ENCODE measurements at places on chromosomes 3 and 15.

- no peak for DNase-seq
Observed at GRCh38 chr15:44654858-44655257, 8.6 kb downstream of the SPG11 start.

DNA sequence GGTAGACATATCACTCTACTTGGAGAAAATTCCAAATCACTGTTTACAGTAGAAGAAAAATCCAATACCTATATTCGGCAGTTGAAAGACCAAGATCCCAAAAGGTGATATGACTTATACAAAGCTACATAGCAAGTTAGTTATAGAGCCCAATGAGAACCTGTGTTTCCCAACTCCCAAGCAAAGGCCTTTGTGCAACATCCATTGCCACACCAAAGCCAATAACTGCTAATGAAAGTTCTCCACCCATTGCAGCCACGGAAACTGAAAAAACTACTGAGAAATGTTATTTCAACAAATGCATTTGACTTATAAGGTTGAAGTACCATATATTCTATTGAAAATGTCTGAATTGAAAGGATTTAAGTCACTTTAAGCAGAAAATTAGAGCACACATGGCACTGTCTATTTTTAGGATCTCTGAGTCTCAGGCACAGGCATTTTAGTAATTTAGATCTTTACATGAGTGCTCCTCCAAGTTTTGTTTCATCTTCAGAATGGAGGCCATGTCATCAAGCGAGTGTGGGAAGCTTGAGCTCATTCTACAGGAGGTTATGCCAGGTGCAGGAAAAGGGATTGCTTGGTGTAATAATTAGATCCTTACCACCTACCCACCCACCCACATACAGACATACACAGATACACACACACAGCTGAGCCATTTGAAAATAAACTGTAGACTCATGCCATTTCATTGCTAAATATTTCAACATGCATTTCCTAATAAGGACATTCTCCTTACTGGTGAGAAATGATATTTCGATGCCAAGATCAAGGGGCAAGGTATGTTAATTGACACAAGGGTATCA lies 19.7 kb upstream of the ANO10 start:
- DNase-seq = no peak

DNA sequence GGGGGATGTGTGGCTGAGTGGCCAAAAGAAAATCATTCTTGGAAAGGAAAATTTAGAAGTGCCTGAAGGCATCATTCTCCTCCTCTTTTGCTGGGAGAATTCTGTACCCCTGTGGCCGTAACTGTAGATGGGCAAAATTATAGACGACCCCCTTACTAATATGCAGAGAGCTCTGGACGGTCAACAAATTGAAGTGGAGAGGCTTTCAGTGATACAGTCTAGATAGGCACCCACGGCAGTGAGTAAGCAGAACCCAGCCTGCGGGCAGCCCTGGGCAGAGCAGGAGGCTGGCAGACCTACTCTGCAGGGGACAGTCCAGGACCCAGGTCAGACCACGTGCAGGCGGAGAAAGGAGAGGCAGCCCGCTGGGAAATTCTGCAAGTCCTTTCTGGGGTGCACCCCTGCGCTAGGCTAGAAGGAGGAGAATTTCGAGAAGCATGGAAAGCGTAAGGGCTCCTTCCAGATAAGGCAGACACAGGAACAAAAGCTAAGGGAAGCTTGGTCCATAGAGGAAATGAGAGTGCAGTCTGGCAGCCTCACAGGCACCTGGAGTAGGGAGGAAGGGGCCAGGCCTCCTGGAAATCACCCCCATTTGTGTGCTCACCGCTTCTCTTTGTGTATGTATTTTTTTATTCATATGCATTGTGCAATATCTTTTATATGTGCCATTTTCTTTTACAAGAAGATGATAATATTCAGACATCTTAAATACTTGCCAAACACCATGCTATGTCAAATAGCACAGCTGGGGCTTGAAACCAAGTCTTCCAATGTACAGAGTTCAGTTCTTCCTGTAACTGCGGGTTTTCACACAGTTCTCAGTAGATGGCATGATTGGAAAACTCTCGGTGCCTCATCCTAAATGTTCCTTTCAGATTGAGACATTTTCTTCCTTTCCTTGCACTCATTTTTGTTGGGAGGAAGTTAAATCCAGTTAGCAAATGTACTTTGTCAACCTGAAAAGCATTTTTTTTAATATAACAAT lies 40.2 kb downstream of the LRRK1 start:
- DNase-seq = no peak

DNA sequence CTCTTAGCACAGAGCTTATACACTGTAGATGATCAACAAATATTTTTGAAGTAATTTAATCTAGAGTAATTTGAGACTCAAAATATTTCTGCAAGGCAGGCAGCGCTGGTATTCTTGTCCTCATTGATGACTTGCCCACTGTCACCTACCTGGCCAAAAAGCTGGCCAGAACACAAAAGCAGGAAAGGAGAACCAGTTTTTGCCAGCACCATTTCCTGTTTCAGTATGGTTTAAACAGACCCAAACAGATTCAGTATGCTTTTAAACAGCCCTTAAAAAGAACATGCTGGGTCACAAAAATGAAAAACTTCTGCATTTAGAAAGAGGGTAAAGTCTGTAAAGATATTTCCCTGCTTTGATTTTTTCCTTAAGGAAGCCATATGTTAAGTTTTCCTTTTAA lies 42.3 kb upstream of the ZNF280D start:
- no peak for DNase-seq

- DNase-seq = no peak
Observed at GRCh38 chr3:141431411-141432378, 55.1 kb upstream of the RASA2 start.

Measured in NCI-H187 (cell line).